ENCODE measurements at places on chromosomes 12 and 14.
A peak's percentile ranks its signal among the peaks of the same experiment; 100 is the strongest.

GRCh38 chr12:27971606-27972005 lies 927 bp downstream of the PTHLH start:
- DNase-seq, result no peak

DNA sequence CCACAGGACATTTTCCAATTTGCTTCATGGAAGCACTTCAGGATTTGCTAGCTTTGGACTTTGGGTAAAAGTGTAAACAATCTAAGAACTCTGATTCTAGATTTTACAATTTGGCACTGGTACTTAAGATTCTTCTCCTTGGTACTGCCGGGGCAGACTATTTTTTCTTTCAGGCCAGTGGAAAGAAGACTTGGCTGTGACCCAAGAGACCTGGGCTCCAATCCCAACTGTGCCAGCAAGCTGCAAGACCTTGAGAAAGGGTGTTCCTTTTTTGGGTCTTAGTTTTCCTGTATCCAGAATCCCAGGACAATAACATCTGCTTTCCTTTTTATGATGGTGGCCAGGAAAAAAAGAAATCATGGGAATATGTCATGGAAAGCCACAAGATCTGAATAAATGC lies 148.1 kb upstream of the CRY1 start:
- DNase-seq, result no peak

DNA sequence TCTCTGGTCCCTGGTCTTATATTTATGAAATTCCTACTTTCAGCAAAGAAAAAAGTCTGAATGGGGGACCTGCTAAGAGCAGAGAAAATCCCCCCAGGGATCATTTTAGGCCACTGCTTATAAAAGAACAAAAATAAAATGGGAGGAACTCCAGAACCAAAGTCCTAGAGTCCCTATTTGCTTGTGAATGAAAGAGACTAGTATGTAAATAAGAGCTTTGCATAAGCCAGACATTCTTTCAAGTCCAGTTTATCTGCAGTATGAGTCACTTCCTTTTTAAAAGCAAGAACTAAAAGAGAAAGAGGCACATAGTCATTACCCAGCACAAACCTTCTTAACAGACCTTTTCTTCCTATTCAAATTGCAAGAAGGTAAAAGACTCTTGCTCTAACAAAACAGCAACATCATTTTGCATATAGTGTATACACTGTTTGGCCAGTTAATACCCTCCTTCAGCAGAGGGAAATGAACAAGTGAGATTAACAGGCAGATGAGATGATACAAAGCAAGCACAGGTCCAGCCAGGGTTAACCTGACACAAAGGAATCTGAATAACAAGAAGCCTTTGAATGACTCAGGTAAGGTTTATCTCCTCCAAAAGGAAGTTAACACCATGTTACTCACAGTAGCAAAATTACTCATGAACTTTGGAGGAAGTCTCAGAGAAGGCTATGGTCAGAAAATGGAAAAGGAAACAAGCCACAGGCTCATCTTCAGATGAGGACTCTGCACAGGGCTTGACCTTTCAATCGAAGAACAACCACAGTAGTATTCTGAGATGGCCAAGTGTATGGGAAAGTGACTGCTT lies 87.3 kb downstream of the PHLDA1 start:
- DNase-seq, result no peak

- peak; percentile 1 for DNase-seq
These were observed 1158.4 kb upstream of the TMEM132C start for GRCh38 chr12:127108360-127109215.

DNA sequence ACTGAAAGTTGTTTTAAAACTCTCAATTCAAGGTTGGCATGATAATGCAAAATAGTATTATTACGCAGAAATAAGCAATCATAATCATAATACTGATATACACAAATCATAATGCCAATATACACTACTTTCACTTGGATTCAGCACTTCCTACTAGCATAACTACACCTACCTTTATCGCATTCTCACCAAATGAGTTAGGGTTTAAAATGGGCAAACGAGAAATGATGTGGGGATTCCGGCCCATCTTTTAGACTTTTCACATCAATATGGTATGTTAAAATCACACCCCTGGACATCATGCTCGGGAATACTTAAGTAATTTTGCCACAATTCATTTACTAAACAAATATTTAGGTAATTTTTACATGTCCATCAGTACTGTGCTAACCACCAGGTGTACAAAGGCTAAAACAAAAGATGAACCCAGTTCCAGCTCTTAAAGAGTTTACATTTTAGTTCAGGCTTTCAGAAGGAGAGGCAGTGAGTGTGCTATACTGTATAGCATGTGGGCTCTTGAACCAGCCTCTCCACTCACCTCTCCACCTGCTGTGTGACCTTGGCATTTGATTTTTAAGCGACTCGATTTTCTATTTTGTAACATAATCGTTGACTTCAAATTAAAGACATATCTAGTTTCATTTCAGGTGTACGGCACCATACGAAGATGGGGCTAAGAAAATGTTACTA lies 1.1 kb upstream of the USP15 start:
- DNase-seq, result no peak

DNA sequence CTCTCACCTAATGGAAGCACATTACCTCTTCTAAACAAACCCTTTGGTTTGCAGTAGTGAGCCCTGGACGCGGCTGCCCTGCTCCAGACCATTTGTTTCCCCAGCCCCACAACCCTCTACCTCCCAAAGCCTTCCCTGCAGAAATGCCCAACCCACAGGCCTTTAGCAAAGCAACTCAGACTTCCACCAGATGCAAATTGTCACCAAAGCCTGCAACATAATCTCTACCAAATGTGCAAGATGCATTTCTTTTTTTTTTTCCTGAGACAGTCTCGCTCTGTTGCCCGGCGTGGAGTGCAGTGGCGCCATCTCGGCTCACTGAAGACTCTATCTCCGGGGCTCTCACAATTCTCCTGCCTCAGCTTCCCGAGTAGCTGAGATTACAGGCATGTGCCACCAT lies 56.2 kb downstream of the VWF start:
- DNase-seq, result no peak

DNA sequence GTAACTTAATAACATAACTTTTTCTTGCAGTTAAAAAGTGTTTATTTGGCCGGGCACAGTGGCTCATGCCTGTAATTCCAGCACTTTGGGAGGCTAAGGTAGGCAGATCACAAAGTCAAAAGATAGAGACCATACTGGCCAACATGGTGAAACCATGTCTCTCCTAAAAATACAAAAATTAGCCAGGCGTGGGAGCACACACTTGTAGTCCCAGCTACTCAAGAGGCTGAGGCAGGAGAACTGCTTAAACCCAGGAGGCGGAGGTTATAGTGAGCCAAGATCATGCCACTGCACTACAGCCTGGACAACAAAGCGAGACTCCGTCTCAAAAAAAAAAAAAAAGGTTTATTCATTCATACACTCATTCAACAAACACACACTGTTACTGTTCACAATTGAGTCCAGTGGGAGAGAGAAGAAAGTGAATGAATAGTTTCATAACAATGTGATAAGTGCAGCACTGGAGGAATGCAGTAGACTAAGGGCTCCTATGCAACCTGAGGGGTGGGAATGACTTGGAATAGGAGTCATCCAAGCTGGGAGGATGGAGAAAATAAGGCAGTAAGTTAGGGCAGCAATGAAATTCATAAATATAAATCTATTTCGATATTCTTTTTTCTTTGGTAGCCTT lies 19.8 kb downstream of the DAD1 start:
- no peak for DNase-seq

DNA sequence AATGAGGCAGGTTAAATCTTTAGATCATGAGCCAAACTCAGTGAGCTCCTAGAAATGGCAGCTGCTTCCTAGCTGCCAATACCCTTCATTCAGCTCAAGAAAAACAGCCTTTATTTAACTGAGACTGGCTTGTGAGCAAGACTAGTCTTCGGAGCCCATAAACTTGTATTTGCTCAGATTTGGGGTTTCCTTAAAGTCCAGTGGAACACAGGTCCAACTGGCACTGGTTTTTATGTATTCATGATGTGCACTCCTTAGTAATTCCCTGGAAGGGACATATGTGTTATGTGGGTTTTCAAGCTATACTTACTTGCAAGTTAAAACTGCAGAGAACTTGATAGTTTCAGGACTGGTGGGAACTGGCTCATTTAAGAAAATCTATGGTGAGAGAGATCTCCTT lies 380.1 kb upstream of the TMEM132C start:
- no peak for DNase-seq

GRCh38 chr12:113173081-113173698 lies 12.1 kb downstream of the DDX54 start:
- DNase-seq, result no peak

GRCh38 chr12:98735821-98736220 lies 90.7 kb downstream of the APAF1 start:
- no peak for DNase-seq

DNA sequence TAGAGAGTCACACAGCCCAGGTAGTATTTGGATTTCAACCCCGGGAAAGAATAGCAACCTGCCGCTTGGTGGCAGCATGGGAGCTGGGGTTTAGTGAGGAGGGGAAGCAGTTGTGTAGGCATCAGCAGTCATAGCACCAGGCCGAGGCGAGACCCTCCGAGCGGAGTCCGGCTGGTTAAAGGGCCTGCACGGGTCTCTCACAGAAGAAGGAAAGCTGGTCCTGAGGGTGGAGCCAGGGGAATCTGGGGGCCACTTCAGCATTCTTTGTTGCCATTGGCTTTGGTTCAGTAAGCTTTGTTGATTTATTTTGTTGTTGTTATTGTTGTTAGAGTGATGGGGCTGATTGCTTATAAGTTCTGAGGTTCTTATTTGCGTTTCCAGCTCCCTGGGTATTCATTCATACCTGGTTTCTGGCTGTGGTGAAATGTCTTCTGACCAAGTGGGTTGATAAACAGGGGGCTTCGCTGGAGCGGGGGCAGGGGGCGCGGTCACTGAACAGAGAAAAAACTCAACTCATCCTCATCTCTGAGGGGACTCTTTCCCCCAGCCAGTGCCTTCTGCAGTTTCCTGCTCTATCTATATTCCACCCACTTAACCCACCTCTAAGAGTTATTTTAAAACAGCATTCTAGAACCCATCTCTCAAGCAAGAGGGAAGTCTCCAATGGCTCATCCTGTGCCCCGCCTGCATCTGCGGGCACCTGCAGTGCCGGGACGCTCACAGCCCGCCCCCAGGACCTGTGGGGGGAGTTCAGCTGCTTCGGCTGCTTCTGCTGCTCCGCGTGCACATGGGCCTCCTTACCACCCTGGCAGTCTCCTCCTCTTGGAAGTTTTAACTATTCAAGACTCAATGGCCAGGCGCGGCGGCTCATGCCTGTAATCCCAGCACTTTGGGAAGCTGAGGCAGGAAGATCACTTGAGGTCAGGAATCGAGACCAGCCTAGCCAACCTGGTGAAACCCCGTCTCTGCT lies 11.6 kb downstream of the CKB start:
- DNase-seq, result no peak

DNA sequence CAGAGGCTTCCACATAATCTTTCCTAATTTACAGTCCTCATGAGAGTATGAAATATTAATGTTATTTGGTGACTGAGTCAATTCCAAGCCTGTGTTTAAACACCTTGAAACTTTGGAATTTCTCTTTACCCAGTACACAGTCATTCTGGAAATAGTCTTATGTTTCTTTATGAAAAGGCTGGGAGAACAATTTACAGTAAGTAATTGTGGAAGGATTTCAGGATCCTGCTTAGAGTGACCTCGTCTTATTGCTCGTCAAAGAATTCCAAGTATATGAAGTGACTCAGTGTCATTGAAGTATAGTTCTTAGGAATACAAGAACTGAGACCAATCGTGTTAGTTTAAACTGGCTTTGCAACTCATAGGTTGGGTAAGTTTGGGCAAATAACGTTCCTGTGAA lies 634.2 kb downstream of the SLC16A7 start:
- DNase-seq, result no peak

- no peak for DNase-seq
These were observed 700 bp downstream of the SLC35E3 start for GRCh38 chr12:68746572-68747180.

DNA sequence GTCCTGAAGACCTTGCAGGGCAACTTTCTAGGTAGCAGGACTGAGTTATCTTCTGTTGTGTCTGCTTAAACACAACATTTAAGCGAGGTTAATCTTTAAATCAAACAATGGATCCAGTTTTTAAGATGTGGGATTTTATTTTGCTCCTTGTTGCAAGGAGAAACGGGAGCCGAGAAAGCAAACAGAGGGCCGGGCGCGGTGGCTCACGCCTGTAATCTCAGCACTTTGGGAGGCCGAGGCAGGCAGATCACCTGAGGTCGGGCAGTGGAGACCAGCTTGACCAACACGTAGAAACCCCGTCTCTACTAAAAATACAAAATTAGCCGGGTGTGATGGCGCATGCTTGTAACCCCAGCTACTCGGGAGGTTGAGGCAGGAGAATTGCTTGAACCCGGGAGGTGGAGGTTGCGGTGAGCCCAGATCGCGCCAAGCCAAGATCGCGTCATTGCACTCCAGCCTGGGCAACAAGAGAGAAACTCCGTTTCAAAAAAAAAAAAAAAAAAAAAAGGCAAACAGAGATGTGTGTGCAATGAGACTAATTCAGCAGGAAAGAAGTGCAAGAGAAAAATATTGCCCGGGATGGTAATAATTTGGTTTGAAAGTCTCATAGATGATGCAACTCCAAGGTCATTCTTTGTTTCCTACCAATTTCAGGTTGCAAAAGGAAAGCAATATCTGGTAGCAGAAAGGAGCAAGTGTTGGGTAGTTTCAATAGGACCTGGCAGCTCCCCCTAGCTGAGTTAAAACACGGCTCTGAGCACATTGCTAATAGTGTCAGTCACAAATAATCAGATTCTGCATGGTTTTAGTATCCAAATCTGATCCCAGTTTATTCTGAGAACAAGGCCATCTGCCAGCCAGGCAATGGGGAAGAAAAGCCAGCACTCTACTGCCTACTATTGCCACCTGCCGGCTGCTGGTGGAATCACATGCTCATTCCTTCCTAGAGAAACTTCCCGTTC lies 141.4 kb downstream of the PPM1H start:
- peak; percentile 52 for DNase-seq

Data from activated naive CD4-positive, alpha-beta T cell (primary cell).